ENCODE measurements at places on chromosomes 2 and 18.

GRCh38 chr2:223113161-223113560 is 61.2 kb downstream of the KCNE4 start:
- DNase-seq: no peak

- DNase-seq: no peak
Measured at GRCh38 chr2:40797120-40797519, 345.2 kb upstream of the SLC8A1 start.

GRCh38 chr2:161147856-161148255 is 12.4 kb upstream of the TANK start:
- DNase-seq: no peak

DNA sequence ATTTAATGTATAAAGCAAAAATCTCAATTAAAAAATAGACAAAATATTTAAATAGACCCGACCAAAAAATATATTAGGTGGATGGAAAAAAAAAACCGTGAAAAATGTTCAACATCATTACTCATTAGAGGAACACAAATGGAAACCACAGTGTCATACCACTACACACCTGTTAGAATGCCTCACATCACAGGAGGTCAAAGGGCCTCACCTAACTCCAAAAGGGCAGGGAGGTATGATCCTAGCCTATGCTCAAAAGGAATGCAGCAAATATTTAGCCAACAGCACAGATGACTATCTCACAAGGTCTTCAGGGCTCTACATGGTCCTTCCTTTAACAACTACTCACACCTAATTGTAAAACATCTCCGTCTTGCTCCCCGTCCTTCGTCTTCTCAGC is 185.5 kb upstream of the SETBP1 start:
- no peak for DNase-seq

- no peak for DNase-seq
Measured at GRCh38 chr2:72048881-72049477, 98.7 kb downstream of the CYP26B1 start.

GRCh38 chr2:205771666-205772065 is 89.4 kb downstream of the NRP2 start:
- DNase-seq: no peak

- DNase-seq: no peak
Measured at GRCh38 chr18:60549338-60549960, 176.9 kb upstream of the MC4R start.

GRCh38 chr18:35019933-35020332 is 21.3 kb upstream of the MAPRE2 start:
- no peak for DNase-seq

Data from ascending aorta (tissue), 2 donors.